ENCODE measurements at places on chromosomes 5 and 9.

- no peak for DNase-seq
Observed at GRCh38 chr5:56172241-56172640, 60.9 kb downstream of the ANKRD55 start.

GRCh38 chr5:179153341-179153901 is 93.2 kb downstream of the ZNF354C start:
- no peak for DNase-seq

DNA sequence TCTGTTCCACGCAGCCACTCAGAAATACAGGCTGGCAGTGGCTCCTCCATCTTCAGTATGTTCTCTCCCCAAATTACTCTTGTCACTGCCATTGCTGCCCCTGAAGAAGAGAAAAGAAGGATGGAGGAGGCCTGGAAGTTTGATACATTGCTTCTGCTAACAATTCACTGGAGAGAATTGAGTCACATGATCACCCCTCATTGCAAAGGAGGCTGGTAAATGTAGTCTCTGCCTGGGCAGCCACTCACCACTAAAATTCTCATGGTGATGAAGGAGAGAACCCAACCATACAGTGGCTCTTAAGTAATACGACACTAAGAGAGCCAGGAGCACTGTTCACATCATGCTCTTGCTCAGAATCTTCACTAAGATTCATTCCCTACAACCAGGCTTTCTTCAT is 112.0 kb downstream of the DOCK8 start:
- DNase-seq: no peak

DNA sequence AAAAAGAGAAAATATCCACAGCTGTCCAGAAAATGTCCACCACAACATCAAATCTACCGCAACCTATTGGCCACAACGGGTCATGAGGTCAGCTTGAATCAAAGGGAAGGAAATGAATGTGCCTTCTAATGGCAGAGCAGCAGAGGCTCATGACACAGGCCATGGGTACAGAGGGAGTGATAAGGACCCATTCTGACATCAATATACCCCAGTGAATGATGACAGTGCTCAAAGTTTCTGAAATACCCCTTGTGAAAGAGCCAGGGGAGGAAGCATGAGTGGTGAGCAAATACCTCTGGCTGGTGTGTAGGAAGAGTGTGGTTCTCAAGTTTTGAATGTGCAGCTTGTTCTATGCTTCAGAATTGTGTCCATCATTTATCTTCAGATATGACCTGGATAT is 348.2 kb downstream of the IRX1 start:
- no peak for DNase-seq

GRCh38 chr9:32716425-32716824 is 66.9 kb upstream of the TMEM215 start:
- no peak for DNase-seq

DNA sequence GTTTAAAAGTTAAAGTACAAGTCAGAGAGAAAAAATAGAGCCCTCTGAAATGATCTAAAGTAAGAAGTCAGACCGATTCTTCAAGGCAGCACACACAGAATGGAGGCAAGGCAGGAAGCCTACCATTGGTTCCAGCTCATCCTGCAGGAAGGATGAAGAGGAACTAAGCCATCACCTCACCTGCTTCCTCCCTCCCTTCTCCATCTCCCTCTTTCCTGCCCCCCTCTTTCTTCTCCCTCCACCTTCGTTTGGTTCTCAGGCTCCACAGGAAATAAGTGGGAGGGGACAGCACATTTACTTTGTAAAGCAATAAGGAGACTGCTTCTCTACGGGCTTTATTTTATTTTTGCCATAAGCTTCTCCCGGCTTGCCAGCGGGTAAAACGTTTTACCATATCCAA is 213.4 kb downstream of the TRIM32 start:
- no peak for DNase-seq
